ENCODE measurements at places on chromosomes 1 and 21.

GRCh38 chr1:66648901-66649595, 103.2 kb upstream of the DYNLT5 start:
- DNase-seq: no peak

GRCh38 chr1:92029241-92029922, 403 bp upstream of the EPHX4 start:
- DNase-seq: no peak

DNA sequence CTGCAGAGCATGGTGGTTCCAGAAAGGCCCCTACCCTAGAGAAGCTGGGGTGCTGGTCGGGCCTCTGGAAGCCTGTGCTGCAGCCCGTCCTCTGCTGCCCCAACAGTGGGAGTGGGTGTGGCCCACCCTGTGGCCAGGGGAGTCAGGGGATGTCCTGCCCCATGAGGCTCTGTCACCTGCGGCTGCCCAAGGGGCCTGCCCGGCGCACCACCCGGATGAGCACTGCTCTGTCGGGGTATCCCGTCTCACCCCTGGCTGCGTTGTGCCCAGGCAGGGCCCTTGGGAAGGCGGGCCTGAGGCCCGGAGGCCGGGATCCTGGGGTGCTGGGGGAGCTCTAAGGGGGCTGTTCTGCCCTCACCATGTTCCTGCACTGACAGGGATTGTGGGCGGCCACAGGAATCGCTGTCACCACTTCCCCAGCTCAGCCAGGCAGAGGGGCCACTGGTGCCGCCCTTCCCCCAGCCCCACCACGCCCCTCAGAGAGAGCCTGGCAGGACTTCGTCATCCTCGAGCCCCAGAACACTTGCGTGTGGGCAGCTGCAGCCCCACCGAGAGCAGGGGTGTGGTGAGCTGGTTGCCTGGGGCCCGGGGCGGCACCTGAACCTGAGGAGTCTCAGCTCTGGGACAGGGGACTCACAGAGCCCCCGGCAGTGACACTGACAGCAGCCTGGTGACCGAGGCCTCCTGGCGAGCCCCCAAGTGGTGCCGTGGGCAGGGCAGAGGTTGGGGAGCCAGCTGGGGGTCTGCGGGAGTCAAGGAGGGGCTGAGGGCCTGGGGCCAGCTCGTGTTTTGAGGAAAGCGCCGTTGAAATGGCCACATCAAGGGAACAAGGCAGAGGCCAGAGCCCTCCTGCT, 20.2 kb downstream of the PANK4 start:
- no peak for DNase-seq

- no peak for DNase-seq
Observed at GRCh38 chr1:234572966-234573365, 37.0 kb downstream of the IRF2BP2 start.

DNA sequence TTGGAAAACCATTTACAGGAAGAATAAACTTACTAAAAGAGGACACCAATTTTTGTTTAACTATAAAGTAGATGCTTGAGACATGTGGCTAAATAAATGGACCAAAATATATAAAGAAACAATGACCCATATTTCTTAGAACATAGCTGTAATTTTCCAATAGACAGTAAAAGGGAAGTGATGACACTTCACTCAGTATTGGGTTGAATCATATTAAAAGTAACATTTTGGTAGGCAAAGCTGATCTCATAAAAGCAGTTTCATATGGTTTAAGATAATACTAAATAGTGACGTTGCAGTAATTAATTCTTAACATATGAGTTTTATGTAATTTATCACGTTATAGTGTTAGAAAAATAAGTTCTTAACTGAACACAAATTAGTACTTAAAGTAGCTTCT, 308.9 kb upstream of the RUNX1 start:
- no peak for DNase-seq

DNA sequence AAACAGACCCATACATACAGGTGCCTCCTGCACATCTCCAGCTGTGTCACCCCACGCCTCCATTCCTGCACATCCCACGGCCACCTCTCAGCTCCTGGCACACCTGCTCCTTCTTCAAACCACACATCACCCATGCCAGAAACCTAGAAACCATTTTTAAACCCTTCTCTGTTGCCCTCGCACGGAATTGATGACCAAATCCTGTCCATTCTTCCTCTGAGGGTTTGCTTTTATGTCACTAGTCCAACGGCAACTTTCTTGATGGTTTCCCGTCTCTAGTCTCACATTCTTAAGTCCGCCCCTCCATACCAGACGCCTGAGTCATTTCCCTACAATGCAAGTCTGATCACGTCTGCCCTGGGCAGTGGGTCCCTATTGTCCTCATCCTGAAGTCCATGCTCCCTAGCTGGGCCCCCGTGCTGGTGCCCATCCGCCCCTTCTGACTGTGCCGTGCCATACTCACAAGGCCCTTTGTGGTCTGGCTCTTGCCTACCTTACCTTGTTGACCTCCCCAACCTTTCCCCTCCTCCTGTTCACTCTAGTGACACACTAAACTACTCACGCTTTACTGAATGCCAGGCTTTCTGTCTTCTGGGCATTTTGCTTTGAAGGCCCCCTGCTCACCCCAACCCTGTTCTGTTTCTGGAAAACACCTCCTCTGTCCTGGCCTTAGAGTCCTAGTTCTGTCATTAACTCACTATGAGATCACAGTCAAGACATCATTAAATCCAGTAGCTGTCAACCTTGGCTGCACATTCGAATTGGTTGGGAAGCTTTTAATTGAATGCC, 17.6 kb downstream of the SLC2A1 start:
- no peak for DNase-seq

GRCh38 chr1:163439471-163439870, 117.7 kb downstream of the NUF2 start:
- DNase-seq: no peak

GRCh38 chr1:162422662-162423375, 10.9 kb upstream of the SH2D1B start:
- no peak for DNase-seq

DNA sequence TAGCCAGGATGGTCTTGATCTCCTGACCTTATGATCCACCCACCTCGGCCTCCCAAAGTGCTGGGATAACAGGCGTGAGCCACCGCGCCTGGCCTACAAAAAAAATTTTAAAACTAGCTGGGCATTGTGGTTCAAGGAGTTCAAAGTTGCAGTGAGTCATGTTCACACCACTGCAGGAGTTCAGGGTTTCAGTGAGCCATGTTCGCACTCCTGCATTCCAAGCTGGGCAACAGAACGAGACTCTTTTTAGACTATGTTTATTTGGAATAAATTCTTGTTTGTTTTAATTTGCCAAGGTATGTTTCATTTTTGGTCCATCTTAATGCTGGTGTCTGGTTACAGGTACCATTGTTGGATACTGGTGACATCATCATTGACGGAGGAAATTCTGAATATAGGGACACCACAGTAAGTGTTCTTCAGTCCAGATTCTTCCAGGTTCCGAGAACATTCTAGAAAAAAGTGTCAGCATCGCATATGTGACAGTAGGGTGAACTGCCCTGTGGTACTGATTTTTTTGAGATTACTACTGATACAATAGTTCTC, 3.9 kb downstream of the PGD start:
- no peak for DNase-seq

DNA sequence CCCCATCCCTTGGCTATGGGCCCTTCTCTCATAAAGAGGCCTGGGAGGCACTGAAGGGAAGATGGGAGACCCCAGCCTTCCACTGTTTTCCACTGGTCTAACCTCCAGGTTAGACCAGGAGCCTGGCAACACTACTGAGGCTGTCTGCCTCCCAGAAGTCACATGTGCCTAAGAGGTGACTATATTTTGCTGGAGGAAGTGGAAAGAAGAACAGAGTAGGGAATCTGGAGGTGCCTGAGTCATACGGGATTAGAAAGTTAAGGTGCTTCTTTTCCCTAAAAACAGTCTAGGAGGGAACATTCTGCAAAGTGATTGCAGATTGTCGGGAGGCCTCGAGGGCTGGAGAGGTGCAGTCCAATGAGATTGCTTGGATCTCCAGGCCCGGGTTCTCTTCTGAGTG, 4.6 kb downstream of the NFASC start:
- DNase-seq: no peak

GRCh38 chr21:42746593-42747275, 93.3 kb downstream of the PDE9A start:
- DNase-seq: no peak

- DNase-seq: no peak
Observed at GRCh38 chr1:27005648-27006496, 6.8 kb downstream of the TENT5B start.

GRCh38 chr1:65412984-65413375, 7.5 kb upstream of the LEPR start:
- no peak for DNase-seq

- DNase-seq: no peak
Observed at GRCh38 chr1:207025146-207025880, 7.2 kb downstream of the C1orf116 start.

DNA sequence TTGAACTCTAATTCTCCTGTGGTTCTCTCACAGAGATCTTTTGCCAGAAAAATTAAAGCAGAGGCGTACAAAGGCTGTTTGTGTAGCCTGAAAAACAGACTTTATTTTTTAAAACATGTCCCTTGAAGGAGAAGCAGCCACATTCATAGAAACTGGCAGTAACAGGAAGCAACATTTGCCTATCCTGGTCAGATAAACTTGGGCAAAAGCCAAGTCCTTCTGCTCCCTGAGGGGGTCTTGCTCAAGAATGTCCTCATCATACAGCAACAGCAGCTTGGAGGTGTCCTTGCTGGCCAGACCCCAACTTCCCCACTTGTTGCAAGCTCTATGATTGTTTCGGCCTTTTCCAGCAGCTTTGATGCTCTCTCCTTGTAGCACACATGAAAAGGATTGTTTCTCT, 36.3 kb downstream of the MSTO1 start:
- DNase-seq: no peak

- DNase-seq: no peak
Observed at GRCh38 chr1:58618303-58618702, 41.3 kb upstream of the TACSTD2 start.

DNA sequence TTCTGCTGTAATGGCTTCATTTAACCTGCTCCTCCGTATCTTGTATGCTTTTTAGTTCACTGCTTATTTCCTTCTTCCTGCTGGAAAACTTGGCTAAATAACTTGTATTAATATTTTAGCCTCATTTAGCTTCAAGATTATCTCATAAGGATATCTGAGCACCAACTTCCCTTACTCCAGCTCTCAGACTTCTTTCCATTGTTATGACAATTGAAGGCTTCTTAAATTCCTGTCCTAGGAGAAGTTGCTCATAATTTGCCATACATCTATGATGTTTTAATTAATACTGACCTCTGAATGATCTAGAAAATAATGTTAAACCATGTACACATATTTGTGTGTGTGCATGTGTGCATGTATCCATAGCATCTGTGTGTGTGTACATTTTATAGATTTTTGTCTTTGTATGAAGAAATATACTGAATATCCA, 1524.4 kb upstream of the TPTE start:
- DNase-seq: no peak

DNA sequence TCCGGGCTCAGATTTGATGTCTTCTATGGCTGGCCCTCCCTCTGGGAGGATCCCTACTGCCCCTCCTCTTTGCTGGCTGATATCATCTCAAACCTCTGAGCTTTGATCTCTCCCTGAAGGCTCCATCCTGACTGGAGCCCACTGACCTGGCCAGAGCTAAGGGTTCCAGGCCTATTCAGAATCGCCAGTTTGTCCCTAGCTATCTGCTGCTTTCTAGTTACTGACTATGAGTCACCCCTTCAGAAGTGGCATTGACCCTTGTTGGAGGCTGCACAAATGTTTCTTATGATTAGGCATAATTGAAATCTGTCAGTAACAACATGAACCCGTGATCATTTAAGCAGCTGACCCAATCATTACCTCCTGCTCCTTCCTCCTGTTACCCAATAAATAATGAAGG, 87.1 kb downstream of the ABCA4 start:
- no peak for DNase-seq

GRCh38 chr1:211734791-211735190, 59.4 kb upstream of the NEK2 start:
- no peak for DNase-seq

- DNase-seq: no peak
Observed at GRCh38 chr1:145827966-145828365, 4.0 kb downstream of the POLR3C start.
